Stimulated activated CD8-positive, alpha-beta memory T cell treated with anti-CD3 and anti-CD28 coated beads, Interleukin-12 subunit alpha, Interleukin-12 subunit beta, amount 100 ng/mL, for 4 hours (primary cell): ENCODE measurements at places on chromosomes 12 and 14.

DNA sequence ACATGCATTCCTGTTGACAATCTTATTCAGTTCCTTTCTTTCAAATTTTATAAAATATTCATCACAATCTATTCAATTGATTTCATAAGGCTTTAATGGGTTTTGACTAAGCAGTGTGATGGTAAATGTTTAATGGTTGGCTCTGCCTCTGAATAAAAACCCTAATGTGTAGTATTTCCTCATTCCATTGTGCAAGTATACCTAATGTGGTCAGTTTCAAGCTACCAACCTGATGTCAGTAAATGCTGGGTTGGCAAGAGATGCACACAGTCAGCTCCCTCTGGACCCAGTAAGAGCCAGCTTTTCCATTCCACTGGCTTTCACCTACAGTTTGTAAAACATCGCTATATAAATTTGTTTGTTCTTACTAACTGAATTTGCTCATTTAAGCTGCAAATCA, 53.9 kb downstream of the METTL25 start:
- no peak for DNase-seq

DNA sequence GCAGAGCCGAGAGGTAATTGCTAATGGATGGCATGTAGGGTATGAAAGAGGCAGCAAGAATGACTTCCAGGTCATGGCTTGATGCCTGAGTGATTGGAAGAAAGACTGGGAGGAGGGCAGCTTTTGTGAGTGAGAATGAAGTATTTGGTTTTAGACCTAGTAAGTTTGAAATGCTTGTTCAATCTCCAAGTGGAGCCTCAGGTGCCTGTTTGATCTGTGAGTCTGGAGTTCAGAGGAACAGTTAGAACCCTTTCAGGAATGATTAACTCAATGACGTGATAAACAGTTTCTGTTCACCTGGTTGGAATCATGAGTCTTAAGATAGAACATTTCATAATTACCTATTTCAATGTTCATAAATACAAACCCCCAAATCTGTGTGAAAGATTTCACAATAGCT, 10.4 kb downstream of the KCNJ8 start:
- no peak for DNase-seq

DNA sequence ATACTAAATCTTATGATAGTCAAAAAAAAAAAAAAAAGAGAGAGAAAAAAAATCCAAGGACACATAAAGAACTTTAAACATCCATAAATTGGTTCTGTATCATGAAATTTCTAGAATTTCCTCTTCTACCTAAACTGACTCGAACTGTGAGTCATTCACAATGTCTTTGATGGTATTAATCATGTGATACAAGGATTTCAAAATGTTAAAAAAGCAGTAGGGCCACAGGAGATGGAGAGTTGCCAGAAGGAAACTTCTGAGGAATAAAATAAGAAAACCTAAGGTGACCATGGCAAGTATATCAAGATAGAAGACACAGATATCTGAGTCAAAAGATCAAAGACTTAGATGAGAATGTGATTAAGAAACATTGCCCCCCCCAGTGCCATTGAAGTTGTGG, 1320.9 kb upstream of the FLRT2 start:
- no peak for DNase-seq

DNA sequence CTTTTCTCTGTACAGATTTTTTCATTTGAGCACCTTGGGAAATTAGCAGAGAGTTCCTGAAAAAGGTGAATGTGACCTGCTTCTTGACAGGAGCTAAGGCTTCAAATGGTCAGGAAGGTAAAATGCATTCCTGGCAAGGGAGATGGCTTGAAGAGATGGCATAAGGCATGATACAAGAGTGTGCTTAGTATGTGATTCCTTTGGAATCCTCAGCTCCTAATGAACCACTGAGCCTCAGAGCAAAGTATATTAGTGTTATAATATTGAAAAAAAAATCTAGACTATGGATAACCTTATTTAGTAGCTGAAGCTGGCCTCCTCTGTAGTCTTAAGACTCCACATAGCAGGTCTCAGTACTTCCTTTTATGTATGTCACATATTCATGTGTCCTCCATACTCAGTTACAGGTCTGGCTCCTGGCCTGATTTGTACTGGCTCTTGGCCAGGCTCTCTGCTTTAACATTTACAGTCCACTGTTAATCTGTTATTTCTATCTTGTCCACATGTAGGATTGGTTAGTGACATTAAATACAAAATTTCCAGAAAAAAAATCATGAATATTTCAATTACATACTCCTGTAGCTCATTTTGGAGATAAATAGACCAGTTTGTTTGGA, 17.9 kb downstream of the TOGARAM1 start:
- DNase-seq: no peak

DNA sequence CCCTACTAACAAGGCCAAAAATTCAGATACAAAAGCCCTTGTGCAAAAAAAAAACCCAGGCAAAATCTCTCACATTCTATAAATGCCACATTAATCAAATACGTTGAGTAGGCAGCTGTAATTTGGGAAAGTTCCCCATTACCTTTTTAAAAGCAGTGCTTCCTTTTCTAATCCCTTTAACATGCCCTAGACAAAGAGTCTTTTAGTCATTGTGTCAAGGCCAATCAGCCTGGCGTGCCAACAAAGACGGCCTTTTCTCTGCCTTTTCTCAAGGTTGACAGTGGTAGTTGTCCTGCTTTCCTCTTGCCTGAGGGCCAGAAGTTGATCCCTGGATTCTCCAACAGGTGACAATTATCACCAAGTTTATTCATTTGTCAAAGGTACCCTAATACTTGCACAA, 62.5 kb upstream of the METAP2 start:
- DNase-seq: no peak

DNA sequence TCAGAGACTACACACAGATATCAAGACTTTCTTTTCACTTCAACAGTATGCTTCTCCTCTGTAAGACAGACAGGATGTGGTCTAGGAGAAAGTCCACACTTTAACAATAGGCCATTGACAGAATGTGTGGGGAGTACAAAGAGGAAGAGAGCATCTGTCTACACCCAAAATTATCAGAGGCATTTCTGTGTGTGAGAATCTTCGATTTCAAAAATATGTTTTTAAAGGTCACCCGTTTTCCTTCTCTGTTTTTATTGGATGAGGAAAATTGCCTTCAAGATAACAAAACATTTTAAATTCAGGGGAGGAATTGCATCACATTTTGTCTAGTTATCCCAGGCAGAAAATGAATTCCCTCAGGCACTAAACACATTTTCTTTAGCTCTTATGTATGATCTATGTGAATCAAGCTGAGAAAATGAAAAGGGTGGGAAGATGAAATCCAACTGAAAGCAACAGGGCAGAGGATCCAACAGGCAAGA, 16.4 kb downstream of the NAV3 start:
- DNase-seq: no peak

- DNase-seq: no peak
Observed at GRCh38 chr14:73862480-73862879, 10.8 kb downstream of the PTGR2 start.

DNA sequence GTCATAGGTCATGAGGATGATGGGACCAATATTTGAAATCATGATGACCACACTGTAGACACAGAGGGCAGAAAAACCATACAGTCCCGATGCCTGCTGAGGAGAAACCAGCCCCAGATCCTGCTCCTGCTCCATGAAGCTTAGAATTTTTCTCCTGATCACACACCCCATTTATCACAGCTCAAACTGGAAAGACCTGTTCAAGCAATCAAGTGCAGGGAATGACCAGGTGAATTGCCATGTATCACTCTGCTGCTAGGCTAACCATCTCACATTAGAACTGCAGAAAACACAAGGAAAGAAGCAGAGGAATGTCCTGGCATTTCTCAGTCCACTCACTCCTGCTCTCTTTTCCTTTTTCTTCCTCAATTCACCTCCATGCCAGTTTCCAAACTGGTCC, 18.1 kb downstream of the MANSC1 start:
- DNase-seq: no peak

- DNase-seq: no peak
Observed at GRCh38 chr14:36521598-36522345, 1.7 kb upstream of the NKX2-1 start.

GRCh38 chr14:96357216-96357615, 5.9 kb downstream of the ATG2B start:
- no peak for DNase-seq
